ENCODE measurements at places on chromosomes 16 and 17.

DNA sequence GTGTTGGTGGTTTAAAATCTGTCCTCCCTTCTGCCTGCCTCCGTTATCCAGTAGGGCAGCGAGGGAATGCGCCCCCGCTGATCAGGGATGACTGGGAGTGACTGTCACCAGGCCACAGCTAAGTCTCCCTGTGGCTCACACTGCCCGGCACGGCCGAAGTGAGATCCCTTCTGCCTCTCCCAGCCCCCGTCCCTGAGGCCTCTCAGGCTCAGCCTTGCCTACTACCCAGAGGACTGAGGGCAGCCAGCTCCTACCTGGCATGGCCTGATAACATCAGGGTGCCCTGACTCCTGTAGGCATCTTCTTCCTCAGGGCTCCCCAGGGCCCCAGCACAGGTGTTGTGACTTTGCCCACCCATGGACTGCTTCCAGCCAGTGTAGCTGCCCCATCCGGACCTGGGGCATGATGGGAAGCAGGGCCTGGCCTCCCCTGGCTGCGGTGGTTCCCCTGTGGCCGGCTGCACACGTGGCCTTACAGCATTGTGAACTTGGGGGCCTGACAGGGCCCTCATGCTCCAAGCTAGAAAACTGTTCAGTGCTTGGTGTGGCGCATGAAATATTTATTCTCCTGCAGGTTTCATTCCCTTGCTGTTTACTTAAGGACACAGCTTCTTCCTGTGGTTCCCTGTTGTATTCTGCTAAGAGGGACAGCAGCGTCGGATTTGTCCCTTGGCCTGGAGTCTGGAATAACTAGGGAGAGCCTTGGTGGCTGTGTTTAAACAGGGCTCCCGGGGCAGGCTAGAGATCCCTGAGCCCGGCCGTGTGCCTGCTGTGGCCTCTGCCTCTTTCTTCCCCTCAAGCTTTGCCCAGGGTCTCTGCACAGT lies 30.0 kb downstream of the GINS2 start:
- DNase-seq, result no peak

GRCh38 chr17:13346081-13346533 lies 255.6 kb downstream of the HS3ST3A1 start:
- DNase-seq, result no peak

- no peak for DNase-seq
Observed at GRCh38 chr17:53971361-53971760, 148.6 kb downstream of the KIF2B start.

DNA sequence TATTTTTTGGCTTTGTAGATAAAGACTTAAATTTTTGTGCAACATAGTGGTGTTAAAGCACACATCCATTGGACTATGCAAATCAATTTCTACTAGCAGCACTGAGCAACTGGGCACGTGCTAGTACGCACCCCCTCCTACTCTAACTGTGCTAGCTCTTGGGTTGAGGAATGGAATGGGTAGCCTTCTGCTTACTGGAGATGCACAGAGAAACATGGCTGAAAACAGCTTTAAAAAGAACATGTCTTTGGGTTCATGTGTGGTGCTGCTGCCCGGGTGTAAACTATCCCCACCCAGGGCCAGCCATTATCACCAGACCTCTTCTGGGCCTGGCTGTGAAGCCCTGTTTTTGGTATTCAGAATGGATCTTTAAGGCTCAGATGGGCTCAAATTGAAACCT lies 7.3 kb downstream of the ESRP2 start:
- no peak for DNase-seq

Data from stimulated activated CD4-positive, alpha-beta T cell treated with anti-CD3 and anti-CD28 coated beads, TNF-alpha, amount 100 ng/mL, for 24 hours (primary cell).